Right lobe of liver (tissue), 6 donors: ENCODE measurements at places on chromosomes 1 and 21. TPM values are rescaled to one million over a fixed set of nuclear protein-coding genes. Genes with fewer than 3 reads are reported as not detected.

The HIVEP3 gene
- 2.6 TPM for total RNA-seq

The PHC2 gene
- 80.3 TPM for total RNA-seq

The KRTAP27-1 gene
- not detected for total RNA-seq

The TNFRSF18 gene
- total RNA-seq: not detected

The SMG7 gene
- 33.5 TPM for total RNA-seq

The MMP23B gene
- 3.6 TPM for total RNA-seq

The PADI4 gene
- 4.7 TPM for total RNA-seq

The PADI2 gene
- 0.91 TPM for total RNA-seq

The ODR4 gene
- 16.0 TPM for total RNA-seq

The MX1 gene
- total RNA-seq: 10.2 TPM

The PIGK gene
- 19.1 TPM for total RNA-seq
